ENCODE measurements at places on chromosomes 1 and 21.
A peak's percentile ranks its signal among the peaks of the same experiment; 100 is the strongest.

- no peak for DNase-seq
Observed at GRCh38 chr1:31414980-31415370, 2.0 kb downstream of the SERINC2 start.

DNA sequence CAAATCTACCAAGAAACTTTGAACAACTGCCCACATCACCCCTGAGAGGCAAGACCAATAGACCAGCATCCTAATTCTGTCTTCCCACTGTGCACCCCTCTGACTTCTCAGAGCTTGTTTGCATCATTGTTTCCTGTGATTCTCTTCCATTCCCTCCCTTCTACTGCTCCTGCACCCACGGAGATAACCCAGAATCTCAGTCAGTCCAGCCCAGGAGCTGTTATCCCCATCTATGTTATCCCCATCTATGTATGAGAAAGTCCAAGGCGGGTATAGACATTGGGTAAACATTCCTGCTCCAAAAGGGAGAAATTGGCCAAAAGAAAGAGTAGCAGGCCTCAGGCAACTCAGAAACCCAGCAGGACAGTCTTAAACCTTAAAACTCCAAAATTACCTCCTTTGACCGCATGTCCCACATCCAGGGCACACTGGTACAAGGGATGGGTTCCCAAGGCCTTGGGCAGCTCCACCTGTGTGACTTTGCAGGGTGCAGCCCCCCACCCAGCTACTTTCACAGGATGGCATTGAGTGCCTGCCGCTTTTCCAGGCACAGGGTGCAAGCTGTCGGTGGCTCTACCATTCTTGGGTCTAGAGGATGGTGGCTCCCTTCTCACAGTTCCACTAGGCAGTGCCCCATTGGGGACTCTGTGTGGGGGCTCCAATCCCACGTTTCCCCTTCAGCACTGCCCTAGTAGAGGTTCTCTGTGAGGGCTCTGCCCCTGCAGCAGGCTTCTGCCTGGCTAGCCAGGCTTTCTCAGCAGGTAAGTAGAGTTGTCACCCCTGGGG, 414.8 kb downstream of the NPHP4 start:
- DNase-seq, result no peak

GRCh38 chr1:201999625-202000238, 10.7 kb upstream of the ELF3 start:
- DNase-seq, result no peak

DNA sequence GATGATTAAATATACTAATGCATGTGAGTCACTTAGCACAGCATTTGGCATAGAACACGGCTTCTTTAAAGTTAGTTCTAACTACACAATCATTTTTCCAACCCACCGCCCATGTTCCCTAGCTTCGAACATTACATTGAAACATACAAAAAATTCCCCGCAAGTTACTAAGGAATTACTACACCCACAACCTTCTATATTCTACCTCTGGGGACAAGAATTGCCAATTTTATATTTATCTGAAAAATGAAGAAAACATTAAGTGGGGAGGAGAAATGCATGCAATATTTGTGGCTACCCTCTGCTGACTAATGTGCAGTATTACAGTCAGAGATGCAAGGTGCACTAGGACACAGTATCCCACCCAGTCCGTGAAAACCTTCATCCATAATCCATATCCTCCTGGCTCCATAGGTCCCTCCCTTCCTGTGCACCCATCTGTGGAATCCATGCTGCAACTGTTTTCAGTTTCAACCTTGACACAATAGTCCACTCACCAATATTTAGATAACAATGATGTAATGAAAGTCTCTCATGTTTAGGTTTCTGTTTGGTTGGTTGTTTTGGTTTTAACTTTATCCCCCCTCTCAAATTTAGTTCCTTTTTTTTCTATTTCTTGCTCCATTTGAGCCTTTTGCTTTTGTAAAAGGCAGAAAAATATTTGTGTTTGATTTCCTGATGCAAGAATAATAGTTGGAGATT, 31.6 kb downstream of the RGS5 start:
- no peak for DNase-seq

DNA sequence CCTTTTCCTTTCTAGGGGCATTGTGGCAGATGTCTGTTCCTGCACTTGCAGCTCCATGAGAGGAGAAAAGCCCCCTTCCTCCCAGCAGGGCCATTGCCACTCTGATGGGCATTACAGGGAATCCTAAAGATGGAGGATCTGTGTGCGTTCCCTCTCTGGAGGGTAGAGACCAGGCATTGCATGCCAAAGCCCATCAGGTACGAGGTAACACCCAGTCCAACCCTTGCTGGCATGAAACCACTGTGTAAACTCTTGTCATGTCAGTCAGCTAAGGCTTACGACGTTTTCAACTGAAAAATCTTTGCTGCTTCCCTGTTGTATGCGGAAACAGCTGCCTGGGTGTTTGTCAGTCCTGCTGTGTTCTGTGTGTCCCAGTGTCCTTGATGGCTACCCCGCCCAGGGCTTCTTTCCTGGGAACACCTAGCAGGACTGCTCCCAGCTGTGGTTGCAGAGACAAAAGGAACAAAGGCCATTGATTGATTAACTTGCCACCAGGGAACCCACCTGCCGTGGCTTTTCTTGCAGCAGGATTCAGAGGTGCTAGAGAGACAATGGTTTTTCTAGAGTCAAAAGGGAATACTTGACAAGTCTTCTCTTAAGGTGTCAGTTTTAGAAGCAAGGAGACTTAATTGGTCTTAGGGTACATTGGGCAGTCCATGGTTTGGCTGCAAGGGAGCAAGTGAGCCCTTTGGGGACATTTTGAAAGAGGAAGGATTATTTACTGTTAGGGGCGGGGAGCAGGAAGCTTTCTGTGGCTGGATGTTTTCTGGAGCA, 24.6 kb downstream of the B3GALT5 start:
- no peak for DNase-seq

DNA sequence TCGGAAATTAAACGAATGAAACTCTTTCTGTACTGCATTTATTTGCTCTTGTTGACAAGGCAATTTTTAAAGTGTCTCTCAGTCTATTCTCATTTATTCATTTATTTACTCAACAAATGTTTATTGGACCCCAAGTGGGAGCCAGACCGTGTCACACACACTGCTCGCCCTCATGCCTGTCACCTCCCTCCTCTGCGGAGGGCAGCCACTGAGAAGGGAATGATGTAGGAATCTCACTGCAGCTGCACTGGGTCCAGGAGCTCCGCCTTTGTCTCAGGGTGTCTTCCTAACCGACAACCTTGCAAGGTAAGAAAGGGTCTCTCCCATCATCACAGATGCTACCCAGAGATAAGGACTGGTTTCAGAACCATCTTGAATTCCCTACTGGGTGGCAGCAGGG, 14.1 kb upstream of the KLHDC7A start:
- no peak for DNase-seq

GRCh38 chr1:212487774-212488435, 55.2 kb downstream of the NENF start:
- DNase-seq, result no peak

GRCh38 chr21:38311765-38312164, 55.0 kb downstream of the KCNJ15 start:
- no peak for DNase-seq

DNA sequence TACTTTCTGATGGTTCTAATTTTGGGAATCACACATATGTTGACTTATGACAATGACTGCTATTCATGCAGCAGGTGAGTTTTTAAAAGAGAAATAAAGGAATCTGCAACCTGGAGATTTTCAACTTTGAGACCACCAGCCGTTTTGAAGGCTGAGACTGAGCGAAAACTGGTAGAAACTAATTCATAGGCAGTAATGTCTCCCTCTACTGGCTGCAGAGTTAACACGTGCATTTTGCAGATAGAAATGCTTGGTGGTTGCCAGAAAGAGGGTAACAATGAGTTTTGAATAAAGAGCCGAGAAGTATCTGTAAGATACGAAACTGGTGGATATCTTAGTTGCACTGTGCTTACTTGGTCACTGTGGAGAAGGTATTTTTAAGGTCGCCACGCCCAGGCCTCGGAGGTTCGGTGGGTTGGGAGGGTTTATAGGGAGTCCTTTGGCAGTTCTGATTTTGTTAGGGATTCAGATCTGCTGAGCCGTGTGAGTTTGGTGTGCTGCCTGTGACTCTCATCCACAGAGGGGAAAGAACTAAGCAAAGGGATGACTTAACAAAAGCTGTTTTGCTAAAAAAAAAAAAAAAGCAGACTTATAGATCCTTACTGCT, 83.0 kb downstream of the RYR2 start:
- no peak for DNase-seq

GRCh38 chr1:36778740-36779139, 255.6 kb downstream of the GRIK3 start:
- DNase-seq, result peak; percentile 20

- no peak for DNase-seq
Observed at GRCh38 chr21:27219068-27219467, 252.2 kb upstream of the ADAMTS5 start.

DNA sequence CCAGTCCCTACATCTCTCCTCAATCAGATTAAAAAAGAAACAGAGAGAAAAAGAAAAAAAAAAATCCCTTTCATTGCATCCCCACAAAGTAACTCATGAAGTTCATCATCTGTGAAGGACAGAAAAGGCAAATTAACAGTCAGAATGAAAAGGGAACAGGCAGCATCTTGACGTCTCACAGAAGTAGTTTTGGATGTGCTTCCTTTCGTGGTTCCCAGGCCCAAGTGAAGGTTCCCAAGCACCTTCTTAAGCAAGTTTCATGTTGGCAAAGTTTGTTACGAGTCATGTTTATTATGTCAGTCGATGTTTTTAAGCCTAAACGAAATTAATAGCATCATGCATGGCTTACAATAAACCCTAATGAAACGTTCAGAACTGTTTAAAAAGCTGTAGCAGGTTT, 475.2 kb downstream of the SETD4 start:
- no peak for DNase-seq

DNA sequence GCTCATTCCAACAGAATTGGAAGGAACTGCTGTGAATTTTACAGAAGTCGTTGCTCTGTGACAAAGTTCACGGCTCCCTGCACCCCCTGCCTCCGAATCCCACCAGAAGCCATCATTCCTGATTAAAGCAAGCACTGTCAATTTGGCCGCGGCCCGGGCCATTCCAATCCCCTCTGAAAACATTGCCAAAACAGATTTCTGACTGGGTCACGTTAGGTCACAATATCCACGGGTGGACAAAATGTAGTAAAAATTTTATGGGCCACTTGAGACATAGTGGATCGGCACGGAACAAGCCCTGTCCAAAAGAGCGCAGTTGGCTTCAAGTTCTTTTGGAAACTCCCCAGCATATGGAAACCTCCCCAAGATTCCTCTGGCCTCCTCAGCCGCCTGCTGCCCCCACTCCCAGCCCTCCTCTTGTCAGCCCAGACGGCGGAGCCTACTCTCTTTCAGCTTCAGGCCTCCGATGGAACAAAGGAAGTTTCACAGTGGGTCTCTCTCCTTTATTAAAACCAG, 67.2 kb upstream of the IFNAR2 start:
- DNase-seq, result peak; percentile 71

DNA sequence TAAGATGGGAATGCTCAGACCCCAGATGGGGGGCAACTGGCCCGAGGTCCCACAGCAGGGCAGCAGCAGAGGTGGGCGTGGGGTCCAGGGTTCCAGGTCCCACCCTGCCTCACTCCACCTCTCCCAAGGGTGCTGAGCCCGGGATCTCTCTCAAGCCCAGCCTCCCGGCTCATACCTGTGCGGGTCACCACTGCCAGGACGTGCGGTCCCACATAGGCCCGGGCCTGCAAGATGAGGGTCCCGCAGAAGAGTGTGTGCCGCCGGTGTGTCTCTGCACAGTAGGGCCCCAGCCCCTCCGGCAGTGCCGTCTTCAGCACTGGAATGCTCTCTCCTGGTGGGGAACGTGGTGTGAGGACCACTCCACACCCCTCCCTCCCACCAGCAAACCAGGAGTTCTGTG, 14.9 kb downstream of the ATP13A2 start:
- no peak for DNase-seq

GRCh38 chr1:197683895-197684553, 91.3 kb downstream of the DENND1B start:
- no peak for DNase-seq

GRCh38 chr1:228281631-228282328, 73.9 kb downstream of the OBSCN start:
- DNase-seq, result no peak

DNA sequence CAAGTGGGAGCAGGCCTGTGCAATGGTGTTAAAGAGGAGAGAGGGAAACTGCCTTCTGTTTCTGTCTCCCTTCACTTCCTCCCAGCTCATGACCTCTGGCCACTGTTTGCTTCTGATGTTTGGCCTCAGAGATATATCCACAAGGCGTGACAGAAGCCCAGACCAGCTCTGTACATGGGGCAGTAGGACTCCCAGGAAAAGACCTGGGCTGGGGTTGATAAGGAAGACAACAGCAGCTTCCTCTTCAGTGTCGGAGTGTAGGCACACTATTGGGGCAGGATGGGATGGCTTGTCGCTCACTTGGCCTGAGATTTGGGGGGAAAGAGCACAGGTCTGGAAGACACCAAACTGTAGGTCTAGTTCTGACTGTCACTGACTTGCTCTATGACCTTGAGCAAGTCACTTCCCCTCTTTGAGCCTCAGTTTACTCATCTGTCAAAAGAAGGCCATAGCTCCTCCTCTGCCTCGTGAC, 67.8 kb upstream of the KLHDC7A start:
- DNase-seq, result no peak

DNA sequence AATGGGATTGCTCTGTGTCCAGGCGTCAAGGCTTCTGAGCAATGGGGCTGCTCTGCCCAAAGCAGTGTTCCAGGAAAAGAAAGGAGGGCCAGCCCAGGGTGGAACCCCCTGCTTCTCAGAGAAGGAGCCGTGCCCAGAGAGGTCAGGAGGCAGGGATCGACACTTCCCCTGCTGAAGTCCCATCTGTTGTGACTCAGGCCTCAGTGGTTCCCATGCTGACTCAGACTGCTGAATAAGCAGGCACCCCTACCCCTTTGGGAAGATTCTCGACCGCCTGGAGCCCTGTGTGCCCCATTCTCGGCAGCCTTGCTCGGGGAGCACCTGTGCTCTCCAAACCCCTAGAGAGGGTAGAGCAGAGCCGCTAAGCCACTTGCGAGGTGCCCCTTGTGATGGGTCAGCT, 23.9 kb downstream of the PKP1 start:
- no peak for DNase-seq

GRCh38 chr1:48540587-48540986, 68.6 kb upstream of the SPATA6 start:
- no peak for DNase-seq

GRCh38 chr1:119266858-119267257, 101.7 kb upstream of the HAO2 start:
- DNase-seq, result no peak

GRCh38 chr1:88888750-88889149, 2.6 kb downstream of the GTF2B start:
- DNase-seq, result no peak

DNA sequence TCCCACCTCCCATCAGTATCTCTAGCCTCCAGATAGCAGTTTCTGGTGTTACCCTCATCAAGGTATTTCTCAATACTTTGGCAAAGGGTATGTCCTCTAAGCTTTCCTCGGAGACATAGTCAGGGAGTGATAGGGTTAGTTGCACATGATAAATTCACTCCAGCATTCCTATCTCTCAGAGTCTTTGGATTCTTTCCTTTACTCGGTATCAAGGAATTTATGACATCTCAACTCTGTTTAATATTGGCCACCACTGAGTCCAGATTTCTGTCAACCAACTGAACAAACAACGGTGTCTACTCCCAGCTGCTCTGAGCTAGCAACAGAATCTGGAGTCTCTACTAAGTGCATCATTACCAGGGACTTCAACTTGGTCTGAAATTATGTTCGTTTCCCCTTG, 233.4 kb downstream of the TM2D1 start:
- DNase-seq, result no peak

Measured in muscle of arm (tissue), 14 donors.